ENCODE measurements at places on chromosomes 12 and 14.
A peak's percentile ranks its signal among the peaks of the same experiment; 100 is the strongest.

DNA sequence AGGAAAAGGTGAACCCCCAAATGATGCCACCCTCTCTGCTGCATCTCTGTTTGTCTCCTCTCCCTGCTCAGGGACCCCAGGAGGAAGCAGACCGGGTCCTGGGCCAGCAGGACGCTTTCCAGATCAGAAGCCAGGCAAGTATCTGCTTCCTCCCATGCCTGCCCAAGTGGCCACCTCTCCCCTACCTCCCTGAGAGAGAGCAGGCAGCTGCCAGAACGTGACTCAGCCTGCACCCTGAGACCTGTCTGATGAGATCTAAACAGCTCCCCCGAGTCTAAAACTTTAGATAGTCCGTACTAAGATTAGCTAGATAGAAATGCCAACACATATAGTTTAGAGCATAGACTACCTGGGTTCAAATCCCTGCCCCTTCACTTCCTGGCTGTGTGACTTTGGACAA lies 31.2 kb upstream of the OAS1 start:
- no peak for DNase-seq

- DNase-seq, result no peak
Measured at GRCh38 chr12:71128191-71128788, 29.5 kb downstream of the TSPAN8 start.

- peak; percentile 74 for DNase-seq
Measured at GRCh38 chr14:104650057-104650980, 39.1 kb upstream of the INF2 start.

GRCh38 chr12:12889701-12890100 lies 1.7 kb upstream of the GPRC5A start:
- no peak for DNase-seq

GRCh38 chr14:24427537-24428508 lies 1.6 kb downstream of the CBLN3 start:
- DNase-seq, result no peak

DNA sequence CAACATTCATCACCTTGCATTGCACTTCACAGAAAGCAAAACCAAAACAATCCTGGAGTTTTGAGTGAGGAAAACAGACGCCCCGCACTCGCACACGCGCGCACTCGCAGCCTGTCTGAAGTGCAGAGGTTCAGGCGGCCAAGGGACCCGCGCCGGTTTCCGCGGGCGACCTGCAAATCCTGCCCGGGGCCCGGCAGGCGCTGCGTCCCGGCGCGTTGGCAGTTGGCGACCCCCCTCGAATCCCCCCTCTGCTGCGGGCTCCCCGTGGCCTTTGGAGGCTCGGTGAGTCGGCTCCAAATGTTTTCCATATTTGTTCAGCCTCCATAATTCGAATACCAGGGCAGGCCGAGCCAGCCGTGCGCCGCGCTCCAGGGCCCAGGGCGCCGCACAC lies at the start of gene SSPN:
TSS of gene SSPN (plus strand) at position 324 of the 391 bp plus-strand sequence. CDS start 100 bp downstream, outside the sequence.
- DNase-seq, result peak; percentile 21

GRCh38 chr14:37598747-37599506 lies 3.5 kb downstream of the TTC6 start:
- DNase-seq, result no peak

DNA sequence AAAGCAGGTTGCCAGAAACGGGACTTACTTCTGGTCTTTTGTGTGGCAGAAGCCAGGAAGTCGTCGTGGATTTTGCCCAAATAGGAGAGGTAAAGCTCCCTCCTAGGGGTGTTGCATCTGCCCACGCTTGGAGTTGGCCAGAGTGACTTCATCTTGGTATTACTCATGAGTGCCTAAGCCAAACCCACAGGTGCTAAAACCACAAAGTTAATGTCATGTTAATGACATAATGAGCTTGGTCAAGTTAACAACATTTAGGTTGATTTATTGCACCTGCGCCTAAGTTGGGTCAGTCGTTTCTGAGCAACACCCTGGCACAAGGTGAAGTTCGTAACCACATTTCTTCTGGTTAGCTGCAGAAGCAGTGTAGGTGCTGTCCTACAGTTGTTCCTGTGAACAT lies 225.2 kb downstream of the FUT8 start:
- DNase-seq, result no peak

DNA sequence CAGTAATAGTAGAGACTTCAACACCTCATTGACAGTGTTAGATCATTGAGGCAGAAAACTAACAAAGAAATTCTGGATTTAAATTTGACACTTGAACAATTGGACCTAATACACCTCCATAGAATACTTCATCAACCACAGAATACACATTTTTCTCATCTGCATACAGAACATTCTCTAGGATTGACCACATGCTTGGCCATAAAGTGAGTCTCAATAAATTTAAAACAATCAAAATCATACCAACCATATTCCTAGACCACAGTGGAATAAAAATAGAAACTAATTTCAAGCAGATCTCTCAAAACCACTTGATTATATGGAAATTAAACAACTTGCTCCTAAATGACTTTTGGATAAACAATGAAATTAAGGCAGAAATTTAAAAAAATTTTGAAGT lies 82.3 kb downstream of the SLC38A4 start:
- DNase-seq, result no peak

DNA sequence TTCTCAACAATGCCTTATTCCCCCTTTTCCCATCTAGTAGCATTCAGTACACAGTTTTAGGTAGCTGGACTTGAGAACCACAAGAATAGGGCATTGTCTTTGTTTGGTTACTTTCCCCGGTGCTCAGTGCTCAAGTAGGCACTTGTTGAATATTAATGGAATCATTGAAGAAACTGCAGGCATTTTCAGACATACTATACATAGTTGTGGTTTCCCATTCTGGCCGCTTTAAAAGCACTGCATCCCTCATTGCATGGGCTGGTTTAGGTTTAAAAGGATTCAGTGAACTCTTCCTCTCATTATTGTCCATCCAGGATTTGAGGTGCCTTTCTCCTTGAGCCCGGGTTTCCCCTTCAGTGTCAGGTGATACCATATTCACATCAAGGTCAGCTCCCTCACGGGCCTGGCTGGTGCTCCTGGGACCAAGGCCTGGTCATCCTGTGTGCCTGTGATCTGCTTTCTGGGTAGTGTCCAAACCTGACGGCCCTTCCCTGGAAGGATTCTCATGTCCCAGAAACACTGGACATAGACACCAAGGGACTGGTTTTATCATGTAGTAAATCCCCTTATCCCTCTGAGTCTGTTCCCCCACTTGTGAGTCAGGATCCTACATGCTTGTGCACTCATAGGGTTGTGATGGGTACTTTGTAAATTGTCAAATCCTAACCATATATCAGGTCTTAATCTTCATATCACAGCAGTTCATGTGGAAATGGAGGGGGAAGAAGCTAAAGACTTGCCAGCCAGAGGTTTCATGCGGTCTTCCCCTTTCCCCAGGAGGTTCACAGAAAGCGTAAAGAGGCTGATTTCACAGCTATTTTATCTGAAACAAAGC lies 7.4 kb downstream of the TCP11L2 start:
- DNase-seq, result peak; percentile 14

- no peak for DNase-seq
Measured at GRCh38 chr14:58780185-58780584, 142.4 kb downstream of the DACT1 start.

DNA sequence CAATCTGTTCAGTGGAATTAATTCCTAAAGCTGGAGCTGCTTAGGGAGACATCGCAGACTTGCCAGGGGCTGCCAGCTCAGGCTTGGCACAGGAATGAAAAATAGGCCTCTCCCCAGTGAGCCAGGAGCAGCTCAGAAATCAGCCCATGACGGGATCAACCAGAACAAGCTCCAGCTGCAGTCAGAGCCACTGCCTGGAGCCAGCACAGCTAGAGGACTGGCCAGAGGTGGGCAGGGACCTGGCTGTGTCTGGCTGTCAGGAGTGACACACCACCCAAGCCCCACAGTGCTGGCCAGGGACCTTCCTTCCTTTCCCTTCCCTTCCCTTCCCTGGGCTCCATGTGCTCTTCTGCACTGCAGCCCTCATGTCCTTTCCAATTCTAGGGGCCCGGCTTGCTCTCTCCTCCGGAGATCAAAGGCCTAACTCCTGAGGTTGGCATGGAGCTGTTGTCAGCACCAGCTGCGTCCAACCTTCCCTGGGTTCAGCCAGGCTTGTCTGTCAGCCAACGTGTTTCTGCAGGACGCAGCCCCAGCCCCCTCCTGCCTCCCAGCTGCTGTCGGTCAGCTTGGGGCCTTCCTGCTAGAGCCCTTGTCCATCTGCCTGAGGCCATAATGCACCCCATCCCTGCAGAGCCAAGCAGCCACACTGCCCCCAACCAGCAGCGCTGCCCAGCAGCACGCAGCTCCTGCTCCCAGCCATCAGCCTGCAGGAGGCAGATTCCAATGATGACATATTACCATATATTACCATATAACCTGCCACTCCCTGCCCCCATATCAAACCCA lies 149.3 kb downstream of the CALM1 start:
- DNase-seq, result no peak

- DNase-seq, result no peak
Measured at GRCh38 chr12:69007855-69008351, 74.9 kb upstream of the CPM start.

- DNase-seq, result no peak
Measured at GRCh38 chr12:81558031-81558430, 201.1 kb downstream of the PPFIA2 start.

DNA sequence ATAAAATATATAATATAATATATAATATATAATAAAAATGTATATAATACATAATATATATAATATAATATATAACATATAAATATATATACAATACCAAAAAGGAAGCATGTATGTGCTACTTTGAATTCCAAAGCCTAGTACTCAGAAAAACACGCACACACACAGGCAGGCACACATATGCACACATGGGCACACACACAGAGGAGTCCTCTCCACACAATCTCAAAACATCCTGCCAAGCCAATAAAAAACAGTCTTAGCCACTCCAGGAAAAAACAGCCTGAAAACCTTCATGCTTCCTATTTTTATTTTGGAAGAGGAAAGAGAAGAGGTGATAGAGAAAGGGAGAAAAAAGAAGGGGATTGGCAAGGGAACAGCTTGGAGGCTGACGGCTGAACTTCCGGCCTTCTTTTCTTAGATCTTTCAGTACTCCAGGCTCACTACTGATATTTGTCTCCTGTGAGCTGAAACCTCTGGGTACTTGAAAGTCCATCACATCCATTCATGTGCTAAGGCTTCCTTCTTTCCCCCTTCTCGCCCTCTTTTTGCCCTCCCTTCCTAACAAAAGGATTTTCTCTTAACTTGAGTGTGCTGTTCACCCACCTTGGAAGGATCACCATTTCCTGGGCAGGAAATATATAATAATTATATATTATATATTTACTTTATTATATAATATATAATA lies 394.2 kb downstream of the NUAK1 start:
- no peak for DNase-seq

- DNase-seq, result no peak
Measured at GRCh38 chr12:116093915-116094314, 183.6 kb downstream of the MED13L start.

DNA sequence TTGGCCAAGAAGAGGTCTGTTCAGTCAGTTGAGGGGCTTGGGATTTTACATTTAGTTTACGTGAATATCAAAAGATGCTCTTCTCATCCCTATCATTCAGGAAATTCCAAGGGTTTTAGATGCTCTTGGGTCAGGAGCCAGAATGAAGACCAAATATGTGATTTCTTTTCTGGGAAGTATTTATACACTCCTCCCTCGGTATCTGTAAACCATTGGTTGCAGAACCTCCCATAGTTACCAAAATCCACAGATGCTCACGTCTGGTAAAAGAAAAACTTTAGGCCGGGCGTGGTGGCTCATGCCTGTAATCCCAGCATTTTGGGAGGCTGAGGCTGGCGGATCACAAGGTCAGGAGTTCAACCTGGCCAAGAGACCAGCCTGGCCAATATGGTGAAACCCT lies 75.9 kb downstream of the TNFAIP2 start:
- DNase-seq, result no peak

GRCh38 chr14:100567009-100567876 lies 20.0 kb downstream of the BEGAIN start:
- DNase-seq, result no peak

DNA sequence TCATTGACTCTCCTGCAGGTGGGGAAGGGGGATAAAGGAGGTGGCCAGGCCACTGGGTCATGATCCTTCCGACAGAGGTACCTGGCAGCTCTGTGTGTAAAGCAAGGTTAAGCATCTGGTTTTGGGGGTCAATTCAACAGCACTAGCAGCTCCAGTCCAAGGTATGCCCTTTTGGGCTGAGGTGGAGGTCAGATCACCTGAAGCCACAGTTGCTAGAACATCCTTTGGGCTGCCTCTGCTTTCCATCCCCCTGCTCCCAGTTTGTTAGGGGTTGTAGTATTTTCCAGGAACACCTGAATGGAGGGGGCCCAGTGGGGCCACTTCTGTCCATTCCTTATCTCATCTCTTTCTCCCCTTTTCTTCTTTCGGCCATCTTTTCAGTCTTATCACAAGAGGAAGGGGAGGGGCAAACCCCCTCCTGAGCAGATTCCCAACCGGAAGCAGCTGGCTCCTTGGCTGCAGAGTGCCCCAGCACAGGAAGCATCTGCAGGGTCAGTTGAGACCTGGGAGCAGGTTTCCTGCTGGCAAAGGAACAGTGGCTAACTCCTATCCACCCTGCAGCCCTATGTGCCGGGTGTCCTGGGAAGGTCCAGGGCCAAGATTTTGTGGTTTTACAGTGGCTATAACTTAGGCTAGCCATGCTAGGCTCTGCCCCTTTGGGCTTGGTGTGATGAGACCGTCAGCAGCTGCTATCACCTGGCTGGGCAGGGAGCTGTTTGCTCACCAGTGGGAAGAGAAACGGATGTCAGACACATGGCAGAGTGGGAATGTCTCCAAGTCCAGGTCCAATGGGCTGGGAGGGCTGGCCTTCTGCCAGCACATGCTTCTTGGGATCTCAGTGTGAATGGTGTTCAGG lies 40.2 kb downstream of the SH2B3 start:
- peak; percentile 32 for DNase-seq

DNA sequence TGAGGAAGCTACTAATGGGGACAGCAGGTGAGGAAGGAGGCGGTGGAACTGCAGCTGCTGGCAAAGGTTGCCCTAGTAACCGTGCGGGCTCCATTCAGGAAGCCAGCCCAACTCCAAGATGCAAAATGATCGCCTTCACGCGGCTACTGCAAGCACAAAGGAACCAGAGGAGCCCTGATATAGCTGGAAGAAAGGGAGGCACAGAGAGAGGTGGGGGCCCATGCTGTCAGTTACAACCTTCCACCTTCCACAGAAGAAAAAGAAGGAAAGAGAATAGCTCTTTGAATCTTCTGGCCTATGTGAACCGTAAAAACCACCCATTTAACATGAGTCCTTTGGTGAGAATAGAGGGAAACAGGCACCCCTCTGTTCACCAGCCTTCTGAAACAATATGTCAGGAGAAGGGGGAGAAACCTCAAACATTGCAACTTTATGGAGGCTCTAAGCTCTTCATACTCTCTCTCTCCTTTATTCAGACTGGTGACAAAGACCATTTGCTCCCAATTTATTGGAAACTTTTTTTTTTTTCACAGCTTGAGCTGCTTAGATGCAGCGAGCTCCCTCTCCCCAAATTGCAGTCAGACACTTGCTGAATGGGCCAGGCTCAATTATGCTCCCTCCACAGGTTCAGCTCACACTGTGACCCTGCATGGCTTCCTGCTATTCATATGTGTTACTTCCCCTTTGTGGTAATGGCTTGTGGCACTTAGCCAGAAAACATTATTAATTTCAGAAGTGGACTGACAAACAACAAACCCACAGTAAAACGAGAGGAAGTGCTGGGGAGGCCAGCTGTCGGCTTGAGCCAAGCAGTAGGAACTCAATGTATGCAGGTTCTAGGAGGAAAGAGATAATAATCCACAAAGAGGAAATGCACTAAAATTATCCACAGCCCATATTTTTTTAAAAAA lies 6.2 kb downstream of the DUSP6 start:
- peak; percentile 93 for DNase-seq
